ENCODE measurements at places on chromosomes 1 and 21.

- no peak for DNase-seq
Measured at GRCh38 chr1:87650306-87650705, 321.6 kb downstream of the LMO4 start.

- DNase-seq = no peak
Measured at GRCh38 chr1:7046891-7047290, 261.6 kb downstream of the CAMTA1 start.

GRCh38 chr1:17309426-17310067 is 1.6 kb downstream of the PADI4 start:
- no peak for DNase-seq

DNA sequence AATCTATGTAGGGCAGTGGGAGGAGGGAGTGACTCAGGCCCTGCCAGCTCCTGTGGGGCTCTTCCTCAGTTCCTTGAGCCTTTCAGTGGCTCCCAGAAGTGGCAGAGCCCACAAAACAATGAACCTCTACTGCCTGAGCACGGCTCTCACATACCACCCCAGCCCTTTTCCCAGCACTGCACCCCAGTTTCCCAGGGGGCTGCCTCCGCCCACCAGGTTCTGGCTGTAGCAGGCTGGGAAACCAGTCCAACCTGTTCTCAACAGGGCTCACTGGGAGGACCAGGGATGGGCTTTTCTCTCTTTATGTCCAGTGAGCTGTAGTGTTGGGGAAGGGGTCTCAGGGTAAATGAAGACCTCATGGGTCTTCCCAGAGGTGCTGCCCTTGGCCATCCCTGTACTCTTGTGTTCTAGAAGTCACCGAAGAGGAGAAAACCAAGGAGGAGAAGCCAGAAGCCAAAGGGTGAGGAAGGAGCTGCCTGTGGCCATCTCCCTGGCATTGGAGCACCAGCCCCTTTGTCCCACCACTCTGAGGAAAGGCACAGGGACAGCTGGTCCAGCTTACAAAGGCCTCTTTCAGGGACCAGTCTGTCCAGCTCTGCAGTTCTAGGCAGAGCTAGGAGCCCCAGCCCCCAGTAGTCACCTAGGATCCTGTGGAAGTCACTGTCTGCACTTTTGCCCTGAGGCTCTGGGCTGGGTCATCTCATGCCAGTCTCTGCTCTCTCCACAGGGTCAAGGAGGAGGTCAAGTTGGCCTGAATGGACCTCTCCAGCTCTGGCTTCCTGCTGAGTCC is 3.5 kb downstream of the MARCKSL1 start:
- DNase-seq = no peak

GRCh38 chr1:62685431-62685859 is 2.7 kb downstream of the DOCK7 start:
- no peak for DNase-seq

- DNase-seq = no peak
Measured at GRCh38 chr1:200862713-200863415, 9.9 kb upstream of the GPR25 start.

DNA sequence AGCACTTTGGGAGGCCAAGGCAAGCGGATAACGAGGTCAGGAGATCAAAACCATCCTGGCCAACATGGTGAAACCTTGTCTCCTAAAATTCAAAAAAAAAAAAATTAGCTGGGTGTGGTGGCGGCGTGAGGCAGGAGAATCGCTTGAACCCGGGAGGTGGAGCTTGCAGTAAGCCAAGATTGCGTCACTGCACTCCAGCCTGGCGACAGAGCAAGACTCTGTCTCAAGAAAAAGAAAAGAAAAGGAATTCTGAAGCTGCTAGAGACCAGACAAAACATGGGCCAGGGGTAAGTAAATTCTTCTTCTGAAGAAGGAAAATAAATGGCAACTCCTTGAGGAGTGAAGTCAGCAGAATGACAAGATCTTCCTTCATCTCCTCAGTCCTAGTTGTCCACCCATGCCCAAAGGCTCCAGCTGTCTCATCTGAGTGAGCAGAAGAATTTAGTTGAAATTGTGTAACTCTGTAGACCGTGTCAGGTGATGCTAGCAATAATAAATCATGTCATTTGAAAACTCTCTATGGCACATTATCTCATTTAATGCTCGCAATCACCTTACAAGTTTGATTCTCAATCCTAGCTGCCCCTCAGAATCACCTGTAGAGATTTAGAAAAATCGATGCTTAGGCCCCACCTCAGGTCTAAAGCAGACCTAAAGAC is 14.3 kb downstream of the PDZK1 start:
- DNase-seq = no peak

DNA sequence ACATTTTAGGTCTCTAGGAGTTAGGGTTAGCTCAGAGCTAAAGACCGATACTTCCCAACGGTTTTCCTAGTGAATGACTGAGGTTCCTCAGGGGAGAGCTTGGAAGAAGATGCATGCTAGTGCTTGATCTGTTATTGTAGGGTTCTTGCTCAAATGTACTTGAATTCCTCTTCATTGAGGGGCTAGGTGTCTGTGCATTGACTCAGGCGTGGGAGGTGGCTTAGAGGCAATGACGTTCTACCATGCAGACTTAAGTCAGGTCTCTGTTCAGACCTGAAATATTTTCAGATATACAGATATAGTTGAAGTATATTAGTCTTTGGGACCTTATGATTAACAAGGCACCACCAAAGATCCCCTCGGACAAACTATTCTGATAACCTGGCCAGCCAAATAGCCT is 23.5 kb downstream of the S100A10 start:
- no peak for DNase-seq

DNA sequence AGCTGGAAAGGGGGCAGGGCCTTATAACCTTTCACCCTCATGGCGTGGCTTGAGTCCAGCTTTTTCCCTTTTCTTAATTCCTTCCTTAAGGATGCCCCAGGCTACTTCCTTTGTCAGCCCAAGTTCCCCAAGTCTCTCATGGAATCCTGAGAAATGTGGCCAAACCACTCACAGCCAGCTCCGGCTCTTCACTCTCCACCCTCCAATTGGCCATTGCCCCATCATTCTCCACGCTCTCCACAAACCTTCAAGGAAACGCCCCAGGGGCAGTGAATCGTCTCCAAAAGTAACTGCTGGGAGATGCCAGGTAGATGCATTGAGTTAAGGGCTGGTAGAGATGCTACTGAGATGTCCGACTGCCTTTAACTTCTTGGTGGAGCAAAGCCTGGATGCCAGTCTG is 113.5 kb upstream of the CD34 start:
- DNase-seq = no peak

DNA sequence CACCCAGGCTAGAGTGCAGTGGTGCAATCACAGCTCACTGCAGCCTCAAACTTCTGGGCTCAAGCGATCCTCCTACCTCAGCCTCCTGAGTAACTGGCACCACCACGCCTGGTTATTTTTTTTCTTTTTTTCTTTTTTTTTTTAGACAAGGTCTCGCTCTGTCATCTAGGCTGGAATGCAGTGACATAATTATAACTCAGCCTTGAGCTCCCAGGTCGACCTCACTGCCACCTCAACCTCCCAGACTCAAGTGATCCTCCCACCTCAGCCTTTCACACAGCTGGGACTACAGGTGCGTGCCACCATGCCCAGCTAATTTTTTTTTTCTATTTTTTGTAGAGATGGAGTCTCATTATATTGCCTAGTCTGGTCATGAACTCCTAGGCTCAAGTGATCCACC is 66.9 kb upstream of the ECE1 start:
- no peak for DNase-seq

- DNase-seq = no peak
Measured at GRCh38 chr1:101453844-101454243, 217.0 kb downstream of the S1PR1 start.

GRCh38 chr1:207911856-207912760 is 1.2 kb upstream of the CD34 start:
- no peak for DNase-seq

GRCh38 chr1:170095976-170096748 is 21.7 kb upstream of the KIFAP3 start:
- DNase-seq = no peak

DNA sequence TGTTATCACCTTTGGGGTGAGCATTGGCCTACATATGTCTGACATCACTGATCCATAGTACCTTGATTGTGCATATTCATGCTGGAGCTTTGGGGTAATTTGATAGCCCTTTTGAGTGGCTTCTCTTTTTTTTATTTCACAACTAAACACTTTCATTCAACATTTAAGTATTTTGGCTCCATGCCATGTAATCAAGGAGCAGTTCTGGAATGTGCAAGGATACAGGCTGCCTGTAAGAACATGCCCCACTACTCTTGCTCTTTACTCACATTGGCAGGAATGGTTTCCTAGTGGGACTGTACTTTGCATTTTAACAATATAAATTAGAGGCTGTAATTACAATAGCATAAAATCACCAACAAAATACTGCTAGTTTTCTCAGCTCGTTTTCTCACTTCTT is 300.7 kb upstream of the SPAG17 start:
- DNase-seq = no peak

DNA sequence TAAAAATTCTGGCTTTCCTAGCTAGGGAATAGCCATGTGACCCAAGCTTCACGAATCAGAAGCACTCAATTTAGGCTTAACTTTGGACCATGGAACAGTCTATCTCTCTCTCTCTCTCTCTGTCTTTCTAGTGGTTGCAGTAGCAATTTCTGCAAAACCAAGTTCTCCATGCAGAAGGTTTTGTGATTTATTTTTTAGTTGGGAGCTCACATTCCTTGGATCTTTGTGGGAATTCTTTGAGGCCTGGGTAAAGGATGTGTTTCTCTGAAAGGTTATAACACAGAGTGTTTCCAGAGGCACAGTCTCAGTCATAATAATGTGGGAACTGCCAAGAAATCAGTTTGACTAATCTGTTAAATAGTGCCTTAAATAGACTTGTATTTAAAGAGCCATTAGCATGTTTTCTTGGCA is 112.3 kb upstream of the COL11A1 start:
- DNase-seq = no peak

- DNase-seq = peak; percentile 77
Measured at GRCh38 chr1:25608488-25609178, 8.0 kb upstream of the MAN1C1 start.

GRCh38 chr1:42938645-42939615 is 19.7 kb downstream of the SLC2A1 start:
- DNase-seq = no peak

DNA sequence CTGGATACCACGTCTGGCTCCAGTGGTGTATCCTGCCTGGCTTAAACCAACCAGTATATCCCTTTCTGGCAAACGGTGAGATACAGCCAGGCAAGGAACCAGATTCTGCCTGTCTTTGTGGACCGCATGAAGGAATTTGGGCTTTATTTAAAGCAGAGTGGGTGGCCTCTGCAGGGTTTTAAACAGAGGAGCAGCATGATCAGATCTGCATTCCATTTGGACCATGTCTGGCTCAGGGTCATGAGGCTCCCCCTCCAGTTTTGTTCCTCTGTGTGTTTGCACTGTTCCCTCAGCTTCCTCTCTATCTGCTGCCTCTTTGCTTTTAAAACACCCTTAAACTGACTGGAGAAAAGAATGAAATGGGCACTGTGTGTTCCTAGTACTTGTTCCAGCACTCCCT is 195.0 kb downstream of the GIPC2 start:
- DNase-seq = no peak

GRCh38 chr1:210496063-210496462 is 167.4 kb downstream of the HHAT start:
- DNase-seq = no peak

- DNase-seq = no peak
Measured at GRCh38 chr1:237911911-237912310, 21.2 kb upstream of the ZP4 start.

- no peak for DNase-seq
Measured at GRCh38 chr1:150154143-150154542, 4.4 kb downstream of the PLEKHO1 start.

- no peak for DNase-seq
Measured at GRCh38 chr1:70327306-70328076, 27.0 kb downstream of the ANKRD13C start.

DNA sequence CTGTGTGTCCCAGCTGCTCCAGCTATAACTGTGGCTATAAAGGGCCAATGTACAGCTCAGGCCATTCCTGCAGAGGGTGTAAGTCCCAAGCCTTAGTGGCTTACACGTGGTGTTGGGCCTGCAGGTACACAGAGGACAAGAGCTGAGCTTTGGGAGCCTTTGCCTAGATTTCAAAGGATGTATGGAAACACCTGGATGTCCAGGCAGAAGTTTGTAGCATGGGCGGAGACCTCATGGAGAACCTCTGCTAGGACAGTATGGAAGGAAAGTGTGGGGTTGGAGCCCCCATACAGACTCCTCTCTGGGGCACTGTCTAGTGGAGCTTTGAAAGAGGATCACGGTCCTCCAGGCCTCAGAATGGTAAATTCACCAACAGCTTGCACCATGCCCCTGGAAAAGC is 113.9 kb downstream of the RGS21 start:
- DNase-seq = no peak

GRCh38 chr1:190176776-190177175 is 300.9 kb downstream of the BRINP3 start:
- DNase-seq = no peak

GRCh38 chr1:220755309-220755708 is 7.2 kb downstream of the MTARC2 start:
- DNase-seq = no peak

DNA sequence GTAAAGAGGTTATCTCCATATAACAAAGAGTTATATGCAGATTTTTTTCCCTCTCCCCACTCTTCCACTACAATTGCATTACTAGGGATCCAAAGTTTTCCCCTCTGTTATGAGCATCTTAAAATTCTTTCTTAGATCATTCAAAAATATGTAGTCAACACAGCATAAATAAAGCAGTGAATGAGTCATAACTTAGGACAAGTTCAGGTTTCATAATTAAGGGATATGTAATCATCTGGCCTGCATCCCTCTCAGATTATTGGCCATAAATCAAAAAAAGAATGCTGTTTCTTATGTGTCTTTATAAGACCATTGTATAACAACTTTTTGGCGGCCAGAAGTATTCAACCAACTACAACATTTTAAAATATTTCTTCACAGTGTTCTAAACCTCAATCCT is 1526.1 kb downstream of the KCNT2 start:
- no peak for DNase-seq

GRCh38 chr1:1168451-1169411 is 4.9 kb upstream of the TTLL10 start:
- no peak for DNase-seq

DNA sequence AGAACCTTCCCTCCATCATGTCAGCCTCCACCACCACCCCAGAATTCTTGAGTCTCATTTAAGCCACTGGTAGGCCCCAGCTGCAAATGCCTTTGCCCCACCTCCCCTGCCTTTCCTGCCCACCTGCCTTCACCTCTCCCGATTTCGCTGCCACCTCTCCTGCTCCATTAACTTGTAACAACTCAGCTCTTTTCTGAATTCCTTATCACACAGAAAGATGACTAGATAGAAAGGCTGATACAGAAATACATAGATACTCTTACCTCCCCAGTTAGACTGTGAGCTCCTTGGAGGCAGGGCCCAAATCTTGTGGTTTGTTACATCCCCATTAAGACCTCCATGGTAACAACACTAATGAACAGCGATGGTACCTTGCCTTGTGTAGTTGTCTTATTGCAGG is 69.5 kb downstream of the ATP5PO start:
- DNase-seq = no peak

GRCh38 chr1:83882906-83883305 is 116.0 kb downstream of the TTLL7 start:
- DNase-seq = no peak

- DNase-seq = no peak
Measured at GRCh38 chr1:229225331-229225782, 45.6 kb upstream of the RAB4A start.

GRCh38 chr1:244394826-244395765 is 56.6 kb downstream of the ADSS2 start:
- no peak for DNase-seq
